Natural killer cell treated with Interleukin-12 subunit alpha and Interleukin-12 subunit beta and Interleukin-15 and Interleukin-18, amount 100 ng/mL, for 72 hours (primary cell): ENCODE measurements at places on chromosomes 4 and X.

GRCh38 chrX:80334583-80334982, 85.7 kb upstream of the TENT5D start:
- DNase-seq: no peak

DNA sequence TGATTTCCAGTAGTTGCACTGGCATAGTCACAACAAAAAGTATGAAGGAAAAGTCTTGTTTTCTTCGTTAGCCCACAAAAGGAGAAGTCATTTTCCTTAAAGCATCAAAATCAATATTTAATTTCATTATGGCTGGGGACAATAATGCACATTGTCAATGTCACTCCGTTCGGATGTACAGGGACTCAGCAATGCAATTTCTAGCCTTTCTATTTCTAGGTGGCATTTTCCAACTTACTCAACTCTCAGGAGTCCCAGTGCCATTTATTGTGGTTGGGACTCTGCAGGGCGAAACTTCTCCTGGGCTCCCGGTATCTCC, 99.6 kb downstream of the CEP135 start:
- no peak for DNase-seq

DNA sequence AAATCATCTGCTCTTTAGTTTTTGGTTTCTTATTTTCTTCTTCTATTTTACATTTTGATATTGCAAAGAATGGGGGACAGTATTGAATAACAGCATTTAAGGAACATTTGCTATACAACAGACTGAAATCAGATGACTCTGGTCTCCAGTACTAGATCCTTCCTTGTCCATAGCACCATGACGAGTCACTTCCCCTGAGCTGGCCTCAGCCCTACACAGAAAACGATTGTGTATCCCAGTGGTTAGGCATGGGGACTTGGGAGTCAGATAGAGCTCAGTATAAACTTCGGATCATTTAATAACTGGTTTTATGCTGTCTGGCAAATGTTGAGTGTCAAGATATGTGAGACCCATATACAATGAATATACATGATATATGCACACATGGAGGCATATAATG, 44.7 kb upstream of the BEX4 start:
- DNase-seq: no peak

DNA sequence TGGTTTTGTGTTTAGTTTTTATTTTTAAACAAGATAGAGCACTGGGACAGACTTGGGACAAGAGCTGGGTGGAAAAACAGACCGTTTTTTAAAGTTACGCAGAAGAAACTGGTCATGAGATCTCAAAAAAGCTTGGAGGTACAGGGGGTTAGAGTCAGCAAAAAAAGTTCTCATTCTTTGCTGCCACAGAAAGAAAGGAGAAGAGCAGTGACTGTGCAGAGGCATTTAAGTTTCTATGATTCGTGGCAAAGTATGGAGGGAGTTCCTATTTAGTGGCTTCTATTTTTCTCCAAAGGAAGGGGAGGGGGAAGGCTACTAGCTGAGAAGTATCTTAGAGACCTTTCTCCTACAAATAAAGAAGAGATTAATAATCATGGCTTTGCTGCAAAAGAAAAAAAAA, 68.3 kb downstream of the MANBA start:
- DNase-seq: no peak

GRCh38 chr4:71147261-71147660, 153.8 kb downstream of the DCK start:
- DNase-seq: no peak

DNA sequence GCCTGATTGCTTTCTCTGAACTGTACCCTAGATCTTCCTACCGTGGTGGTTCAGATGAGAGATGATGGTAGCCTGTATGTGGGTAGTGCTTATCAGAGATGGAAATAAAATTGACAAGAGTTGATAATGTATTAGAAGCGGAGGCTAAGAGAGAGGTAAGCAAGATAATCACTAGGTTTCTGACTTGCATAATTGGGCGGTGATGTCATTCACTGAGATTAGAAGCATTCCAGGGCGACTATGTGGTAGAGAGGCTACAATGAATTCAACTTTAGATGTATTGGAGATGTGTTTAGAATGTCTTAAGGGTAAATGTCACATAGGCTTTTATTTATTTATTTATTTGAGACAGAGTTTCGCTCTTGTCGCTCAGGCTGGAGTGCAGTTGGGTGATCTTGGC, 415 bp upstream of the TENM3 start:
- no peak for DNase-seq

- DNase-seq: no peak
These were observed 27.6 kb downstream of the C4orf54 start for GRCh38 chr4:99629962-99630554.

DNA sequence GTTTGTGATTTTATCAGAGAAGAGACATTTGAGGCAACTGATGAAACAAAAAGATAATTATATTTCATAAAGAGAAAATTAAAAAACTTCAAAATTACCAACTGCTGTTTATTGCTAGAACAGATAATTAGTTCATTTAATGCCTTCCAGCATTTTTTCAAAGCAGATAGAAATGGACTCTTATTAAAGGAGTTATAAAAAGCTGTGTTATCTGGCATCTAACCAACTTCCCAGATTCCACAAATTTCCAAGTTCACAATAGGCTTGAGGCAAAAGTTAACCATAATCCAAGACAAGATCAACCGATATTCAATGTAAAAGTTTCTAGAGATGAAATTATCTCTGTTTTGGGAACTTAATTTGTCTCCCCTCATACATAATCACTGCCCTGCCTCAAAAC, 152.4 kb downstream of the TSPAN5 start:
- DNase-seq: no peak

GRCh38 chrX:40097504-40098263, at the start of gene BCOR:
Gene BCOR (minus strand): TSS chrX:40097958. CDS start chrX:40077929, 20,029 bp downstream.
- DNase-seq: peak; percentile 84

GRCh38 chr4:128716338-128716737, 93.2 kb upstream of the JADE1 start:
- DNase-seq: no peak

DNA sequence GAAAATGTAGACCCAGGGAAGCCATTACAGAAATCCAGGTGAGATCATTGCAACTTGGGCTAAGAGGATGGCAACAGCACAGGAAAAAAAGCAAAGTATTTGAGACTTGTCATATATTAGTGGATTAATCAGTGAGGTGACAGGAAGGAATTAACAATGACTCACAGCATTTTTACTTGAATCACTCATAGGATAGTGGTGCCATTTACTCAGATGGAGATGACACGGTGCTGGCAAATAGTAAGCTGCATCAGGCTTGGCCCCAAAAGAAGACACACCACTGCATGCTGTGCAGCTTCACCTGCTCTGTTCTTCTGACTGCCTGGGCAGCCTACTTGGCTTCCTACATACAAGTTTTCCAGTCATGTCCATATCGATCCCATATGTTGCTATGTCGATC, 144.8 kb downstream of the FRYL start:
- DNase-seq: no peak

DNA sequence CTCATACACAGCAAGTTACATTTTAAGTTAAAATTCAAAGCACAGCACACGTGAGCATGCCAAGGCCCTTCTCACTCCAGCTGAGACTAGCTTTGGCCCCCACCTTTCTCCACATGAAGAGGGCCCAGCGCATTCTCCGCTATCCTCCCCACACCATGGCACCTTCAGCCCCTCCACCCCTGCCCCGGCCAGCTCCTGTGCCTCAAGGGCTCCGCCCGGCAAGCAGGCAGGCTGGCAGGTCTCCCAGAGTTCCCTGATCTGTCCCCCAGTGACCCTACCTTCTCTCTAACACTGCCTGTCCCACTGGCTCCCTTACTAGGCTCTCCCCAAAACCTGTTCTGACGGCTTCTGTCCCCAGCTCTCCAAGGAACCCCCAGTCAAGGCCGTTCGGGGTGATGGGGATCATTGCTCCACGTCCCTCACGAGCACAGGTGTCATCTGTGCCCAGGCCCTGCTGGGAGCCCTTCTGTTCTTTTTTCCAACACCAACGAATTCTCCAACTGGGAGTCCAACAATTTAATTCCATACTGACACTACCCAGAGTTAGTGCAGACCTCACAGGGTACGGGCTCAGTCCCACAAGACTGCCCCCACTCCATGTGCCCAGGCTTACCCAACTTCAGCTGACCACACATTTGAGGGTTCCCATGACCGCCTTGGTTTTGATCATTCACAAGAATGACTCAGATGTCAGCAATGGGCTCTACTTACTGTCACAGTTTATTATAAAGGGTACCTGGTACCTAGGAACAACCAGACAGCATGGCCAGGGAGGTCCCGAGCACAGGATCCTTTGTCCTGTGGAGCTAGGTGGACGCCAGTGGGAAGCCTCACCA, 4.2 kb downstream of the LETM1 start:
- DNase-seq: no peak

GRCh38 chr4:143482840-143483239, 30.7 kb upstream of the SMARCA5 start:
- DNase-seq: no peak

GRCh38 chr4:24140892-24141291, 251.0 kb upstream of the PPARGC1A start:
- no peak for DNase-seq

DNA sequence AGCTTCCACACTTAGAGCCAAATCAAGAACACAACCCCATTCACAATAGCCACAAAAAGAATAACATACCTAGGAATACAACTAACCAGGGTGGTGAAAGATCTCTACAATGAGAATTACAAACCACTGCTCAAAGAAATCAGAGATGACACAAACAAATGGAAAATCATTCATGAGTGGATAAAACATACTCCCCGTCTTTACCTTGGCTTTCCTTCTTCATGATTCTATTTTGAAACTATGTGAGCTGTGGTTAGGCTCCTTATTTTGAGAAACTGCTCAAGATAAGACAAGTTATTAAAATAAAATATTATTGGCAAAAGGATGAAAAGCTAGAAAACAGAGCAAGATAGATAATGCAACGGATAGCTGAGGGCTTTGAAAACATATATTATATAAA, 598.1 kb upstream of the FAT1 start:
- DNase-seq: no peak

- DNase-seq: no peak
These were observed 365.8 kb upstream of the TENM3 start for GRCh38 chr4:181877329-181877848.

DNA sequence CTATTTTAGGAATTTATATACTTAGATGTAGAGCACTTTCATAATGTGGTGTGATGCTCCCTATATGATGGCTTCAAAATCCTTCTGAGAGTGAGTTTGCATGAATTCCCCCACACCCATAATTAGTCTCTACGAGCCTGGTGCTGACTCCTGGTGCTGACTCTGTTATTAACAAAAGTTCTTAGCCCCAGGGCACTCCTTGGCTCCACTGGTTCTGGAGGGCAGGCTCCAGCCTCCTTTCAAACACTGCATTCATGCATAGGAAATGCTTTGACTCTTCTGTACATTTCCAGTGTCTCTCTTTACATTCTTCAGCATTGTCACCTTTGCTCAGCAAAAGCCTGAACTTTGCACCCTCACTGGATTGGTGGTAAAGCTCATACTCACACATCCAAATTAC, 64.0 kb downstream of the LNX1 start:
- no peak for DNase-seq

- no peak for DNase-seq
These were observed 556 bp upstream of the SMARCA5 start for GRCh38 chr4:143512978-143513313.

DNA sequence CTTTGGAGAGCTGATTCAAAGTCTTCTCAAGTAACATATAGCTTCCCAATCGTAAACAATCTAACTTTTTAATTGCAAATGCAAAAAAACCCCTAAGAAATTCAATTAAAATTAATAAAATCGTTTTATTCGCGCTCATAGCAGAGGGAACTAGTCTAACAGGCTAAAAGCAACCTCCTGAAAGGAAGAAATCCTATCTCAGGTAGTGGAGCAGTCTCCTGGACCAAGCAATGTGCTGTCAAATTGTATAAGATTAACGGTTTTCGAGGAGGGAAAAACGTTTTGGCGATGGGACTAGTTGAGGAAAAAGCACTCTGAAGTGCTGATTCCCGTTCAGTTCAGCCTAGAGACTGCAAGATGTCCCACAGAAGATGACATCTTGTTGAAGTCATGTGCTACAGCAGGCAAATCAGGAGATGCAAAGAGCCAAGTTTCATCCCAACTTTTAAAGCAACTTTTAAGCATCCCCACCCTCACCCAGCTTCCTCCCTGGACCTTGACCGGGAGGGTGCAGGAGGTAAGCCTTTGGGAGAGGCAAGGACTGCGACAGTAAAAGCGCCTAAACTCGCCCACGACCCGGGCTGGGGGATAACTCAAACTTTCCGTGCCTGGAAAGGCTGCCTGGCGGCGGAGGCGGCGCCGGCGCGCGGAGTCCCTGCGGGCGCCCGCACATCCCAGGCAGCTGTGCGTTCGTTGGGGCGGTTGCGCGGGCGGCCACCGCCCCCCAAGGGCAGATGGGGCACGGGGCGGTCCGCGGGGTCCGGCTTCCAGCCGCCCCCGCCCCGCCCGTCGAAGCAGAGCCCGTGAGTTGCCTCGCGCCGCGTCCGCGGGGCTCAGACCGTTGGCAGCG, 784 bp downstream of the MAP7D3 start:
- peak; percentile 61 for DNase-seq

DNA sequence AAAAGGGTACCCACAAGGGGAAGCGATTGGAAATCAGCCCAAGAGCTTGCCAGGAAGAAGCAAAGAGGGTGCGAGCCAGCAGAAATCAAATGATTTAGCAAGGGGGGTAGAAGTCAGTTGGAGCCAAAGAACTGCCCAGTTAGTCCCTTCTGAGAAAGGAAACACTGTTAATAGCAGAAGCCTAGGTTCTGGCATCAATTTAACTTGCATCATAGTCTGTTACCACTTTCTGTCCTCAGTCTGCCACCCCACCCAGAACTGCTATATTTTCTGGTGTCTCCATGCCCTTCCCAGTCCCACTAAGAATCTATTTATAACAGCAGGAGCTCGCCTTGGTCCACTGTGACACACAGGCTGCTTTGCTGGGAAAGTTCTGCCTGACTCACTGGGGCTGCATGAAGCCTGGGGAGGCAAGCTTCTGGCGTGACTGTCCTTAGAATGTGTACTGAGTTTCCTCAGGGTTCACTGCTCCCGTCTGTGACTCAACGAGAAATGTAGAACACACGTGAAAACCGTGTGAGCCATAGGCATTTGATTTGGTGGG, 157.8 kb upstream of the TTC29 start:
- DNase-seq: no peak

DNA sequence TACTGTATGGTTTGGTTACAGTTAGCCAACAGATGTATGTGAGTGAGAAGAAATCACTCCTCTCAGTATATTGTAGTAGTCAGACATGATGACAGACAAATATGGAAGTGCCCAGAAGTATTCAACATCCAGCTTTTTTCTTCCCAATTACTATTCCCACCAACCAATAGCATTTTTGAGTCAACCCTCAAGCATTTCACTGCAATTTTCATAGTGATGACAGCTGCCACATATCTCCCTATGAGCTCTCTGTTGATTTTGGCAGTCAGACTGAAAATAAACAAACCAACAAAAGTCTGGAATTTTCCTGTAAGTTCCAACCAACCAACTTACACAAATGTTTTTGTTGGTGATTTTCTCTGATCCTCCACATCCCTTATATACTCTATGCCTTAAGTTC, 8.2 kb upstream of the TRAM1L1 start:
- no peak for DNase-seq

GRCh38 chr4:19063662-19064061, 1042.1 kb upstream of the LCORL start:
- no peak for DNase-seq
